ENCODE measurements at places on chromosomes 13 and 19.
A peak's percentile ranks its signal among the peaks of the same experiment; 100 is the strongest.

- no peak for DNase-seq
These were observed 59.3 kb upstream of the WDFY2 start for GRCh38 chr13:51524829-51525566.

DNA sequence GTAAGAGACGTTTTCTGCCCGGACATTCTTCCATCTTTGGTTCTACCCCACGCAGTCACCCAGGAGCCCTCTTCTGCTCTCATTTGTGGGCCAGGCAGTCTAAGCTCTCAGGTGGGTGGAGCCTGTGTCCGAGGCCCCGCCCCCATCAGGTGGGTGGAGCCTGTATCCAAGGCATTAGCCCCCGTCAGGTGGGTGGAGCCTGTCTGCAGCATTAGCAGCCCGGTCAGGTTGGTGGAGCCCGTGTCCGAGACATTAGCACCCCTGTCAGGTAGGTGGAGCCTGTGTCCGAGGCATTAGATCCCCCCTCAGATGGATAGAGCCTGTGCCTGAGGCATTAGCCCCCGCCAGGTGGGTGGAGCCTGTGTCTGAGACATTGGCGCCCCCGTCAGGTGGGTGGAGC is 45.5 kb upstream of the C13orf46 start:
- DNase-seq = no peak

DNA sequence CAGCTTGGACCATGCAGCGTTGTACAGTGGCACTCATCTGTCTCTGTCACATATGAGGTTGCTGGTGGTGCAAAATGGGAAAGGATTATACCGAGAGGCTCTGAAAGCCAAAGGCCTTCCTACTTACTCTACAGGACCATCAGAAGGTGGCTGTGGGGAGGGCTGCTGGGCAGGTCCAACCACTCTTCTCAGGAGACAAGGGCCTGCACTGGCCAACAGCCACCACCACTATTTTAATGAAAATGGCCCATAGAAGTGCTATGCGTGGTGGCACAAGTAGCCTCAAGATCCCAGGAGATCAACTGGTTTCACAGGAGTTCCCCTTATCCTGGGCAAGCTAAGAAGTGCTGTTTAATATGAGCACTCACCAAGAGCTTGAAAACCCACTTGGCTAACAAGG is 52.3 kb downstream of the MRPL57 start:
- no peak for DNase-seq

DNA sequence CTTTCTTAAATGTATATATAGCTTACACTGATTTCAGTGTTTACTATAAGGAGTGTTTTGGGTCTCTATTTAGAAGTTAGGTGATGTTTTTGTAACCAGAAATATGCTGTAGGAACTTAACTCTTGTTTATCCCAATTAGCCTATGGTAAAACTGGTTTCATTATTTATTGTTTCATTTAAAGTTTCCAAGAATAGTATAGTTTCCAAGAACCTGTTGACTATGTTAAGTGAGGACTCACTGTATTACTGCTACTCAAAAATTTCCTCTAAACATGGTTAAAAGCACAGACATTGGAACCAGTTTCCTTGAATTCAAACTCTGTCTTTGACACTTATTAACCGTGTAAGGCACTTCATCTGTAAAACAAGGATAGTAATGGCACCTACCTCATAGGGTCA is 187.4 kb downstream of the RGCC start:
- no peak for DNase-seq

GRCh38 chr13:33932769-33933406 is 114.9 kb downstream of the RFC3 start:
- no peak for DNase-seq

- no peak for DNase-seq
These were observed 113.4 kb downstream of the UFM1 start for GRCh38 chr13:38463048-38463447.

DNA sequence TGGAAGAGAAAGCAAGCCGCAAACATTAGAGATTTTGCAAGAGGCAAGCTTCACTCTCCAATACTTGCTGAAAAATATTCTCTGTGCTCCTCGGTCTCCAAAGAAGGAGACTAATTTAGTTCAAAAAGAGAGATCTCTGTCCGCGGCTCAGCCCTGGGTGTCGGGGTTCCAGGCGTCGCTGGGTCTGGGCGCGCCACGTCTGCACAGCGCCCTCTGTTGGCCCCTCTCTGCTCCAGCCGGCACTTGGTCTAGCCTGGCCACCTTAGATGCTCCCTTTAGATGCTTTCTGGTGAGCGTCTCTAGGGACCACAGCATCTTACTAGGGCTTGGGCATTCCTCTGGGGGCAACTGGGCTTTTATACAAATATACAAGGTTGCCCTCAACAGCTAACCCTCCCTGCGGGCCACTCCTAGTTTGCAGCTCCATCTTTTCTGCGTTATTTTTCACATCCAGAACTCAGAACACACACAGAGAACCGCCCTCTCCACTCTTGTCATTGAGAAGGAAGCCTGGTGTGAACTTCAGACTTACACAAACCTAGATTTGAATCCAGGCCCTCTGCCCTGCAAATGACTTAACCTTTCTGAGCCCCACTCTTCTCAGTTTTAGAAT is 78.3 kb downstream of the CYSLTR2 start:
- peak; percentile 41 for DNase-seq

DNA sequence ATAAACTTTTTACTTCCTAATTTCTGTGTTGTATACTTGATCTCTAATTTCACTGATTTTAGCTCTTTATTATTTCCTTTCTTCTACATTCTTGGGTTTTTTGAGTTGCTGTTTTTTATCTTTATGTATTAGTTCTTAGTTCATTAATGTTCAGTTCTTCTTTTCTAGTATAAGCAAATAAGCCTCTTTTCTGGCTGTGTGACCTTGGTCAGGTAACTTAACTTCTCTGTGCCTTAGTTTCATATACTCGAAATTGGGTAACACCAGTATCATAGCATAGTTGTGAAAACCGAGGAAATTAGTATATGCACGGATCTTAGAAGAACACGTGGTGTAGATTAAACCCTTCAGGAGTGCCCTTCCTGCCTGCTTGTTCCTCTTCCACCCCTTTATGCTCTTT is 130.2 kb upstream of the C1QTNF9B start:
- no peak for DNase-seq

- DNase-seq = peak; percentile 43
These were observed 15.6 kb downstream of the KDM4B start for GRCh38 chr19:4984438-4984990.

DNA sequence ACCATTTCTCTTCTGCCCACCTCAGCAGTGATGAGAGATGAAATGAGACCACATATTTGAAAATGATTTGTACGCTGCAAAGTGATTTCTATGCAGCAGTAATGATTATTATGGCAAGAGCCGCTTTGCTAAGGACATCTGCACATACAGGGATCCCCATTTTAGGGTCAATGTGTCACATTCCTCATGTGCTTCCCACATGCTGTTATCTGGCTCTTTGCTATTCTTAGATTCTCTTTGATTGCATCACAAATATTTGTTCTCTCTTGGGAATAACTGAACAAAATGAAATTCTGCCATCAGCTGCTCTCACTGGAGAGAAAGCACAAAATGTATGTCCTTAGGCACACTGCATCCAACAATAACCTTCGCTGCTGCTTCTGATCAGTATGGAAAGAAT is 209.5 kb upstream of the IPO5 start:
- no peak for DNase-seq

- DNase-seq = no peak
These were observed 4.9 kb upstream of the TNFSF14 start for GRCh38 chr19:6674868-6675305.

GRCh38 chr19:31444931-31445330 is 95.7 kb upstream of the TSHZ3 start:
- peak; percentile 4 for DNase-seq

- DNase-seq = no peak
These were observed 35.7 kb upstream of the DPRX start for GRCh38 chr19:53596056-53596455.

GRCh38 chr19:51185069-51185867 is 39.6 kb upstream of the CD33 start:
- DNase-seq = no peak

- no peak for DNase-seq
These were observed 4.5 kb upstream of the TSPAN16 start for GRCh38 chr19:11291415-11291814.

DNA sequence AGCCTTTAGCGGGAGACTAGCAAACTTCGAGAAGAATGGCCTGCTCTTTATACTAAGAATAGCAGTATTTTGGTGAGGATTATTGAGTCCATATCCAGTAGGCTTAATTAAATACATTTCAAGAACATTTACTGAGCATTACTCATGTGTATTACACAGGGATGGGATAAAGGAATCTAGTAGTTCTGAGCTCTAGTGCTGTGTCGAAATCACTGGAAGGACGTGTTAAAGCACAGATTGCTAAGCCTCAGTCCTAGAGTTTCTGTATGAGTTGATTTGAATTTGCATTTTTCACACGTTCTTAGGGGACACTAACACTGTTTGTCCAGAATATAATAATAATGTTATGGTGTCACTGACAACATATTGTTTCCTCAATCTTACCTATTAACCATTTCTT is 9.0 kb downstream of the ZNF302 start:
- DNase-seq = no peak

DNA sequence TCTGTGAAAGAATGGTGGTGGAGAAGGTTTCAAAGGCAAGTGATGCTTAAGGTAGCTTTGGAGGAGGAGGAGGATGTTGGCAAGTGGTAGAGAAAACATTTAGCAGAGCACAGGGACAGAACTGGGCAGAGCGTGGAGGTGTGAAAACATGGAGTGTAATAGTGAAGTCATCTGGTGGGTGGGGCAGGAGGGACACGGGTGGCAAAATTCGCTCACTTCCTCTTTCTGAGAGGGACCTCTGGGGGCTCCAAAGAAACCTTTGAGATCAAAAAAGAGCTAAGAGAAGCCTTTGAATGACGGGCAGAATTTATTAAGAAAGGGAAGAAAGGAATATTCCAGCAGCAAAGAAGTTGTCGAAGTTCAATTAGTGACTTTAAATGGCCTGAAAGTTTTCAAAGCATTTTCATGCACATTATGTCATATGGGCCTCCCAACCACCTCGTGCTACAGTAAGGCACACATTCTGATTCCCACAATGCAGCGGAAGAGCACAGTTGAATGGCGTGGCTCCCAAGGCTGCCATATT is 82.8 kb downstream of the STARD13 start:
- DNase-seq = no peak

- DNase-seq = no peak
These were observed 211.6 kb downstream of the DNAJC15 start for GRCh38 chr13:43235028-43235427.
